ENCODE measurements at places on chromosomes 11 and 22.
A peak's percentile ranks its signal among the peaks of the same experiment; 100 is the strongest.

GRCh38 chr11:94882931-94883330, 90.4 kb downstream of the CWC15 start:
- no peak for DNase-seq

- DNase-seq = no peak
These were observed 23.2 kb downstream of the RTN4RL2 start for GRCh38 chr11:57483562-57483918.

DNA sequence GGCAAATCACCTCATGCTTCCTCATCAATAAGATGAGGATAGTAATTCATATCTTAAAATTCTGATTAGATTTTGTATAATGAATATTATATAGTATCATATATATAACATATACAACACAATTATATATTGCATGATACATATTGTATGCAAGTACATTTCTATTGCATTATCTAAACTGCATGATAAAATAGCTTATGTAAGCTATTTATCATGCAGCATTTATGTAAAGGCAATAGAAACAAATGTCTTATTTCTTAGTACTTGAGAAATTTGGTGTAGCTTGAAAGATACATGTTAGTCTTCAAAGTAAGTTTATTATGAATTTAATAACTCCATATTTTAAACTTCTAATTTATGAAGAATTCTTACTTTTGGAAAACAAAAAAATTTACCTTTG, 5.5 kb downstream of the LIN7C start:
- DNase-seq = no peak

GRCh38 chr11:44876194-44876723, 74.4 kb downstream of the TP53I11 start:
- DNase-seq = no peak

DNA sequence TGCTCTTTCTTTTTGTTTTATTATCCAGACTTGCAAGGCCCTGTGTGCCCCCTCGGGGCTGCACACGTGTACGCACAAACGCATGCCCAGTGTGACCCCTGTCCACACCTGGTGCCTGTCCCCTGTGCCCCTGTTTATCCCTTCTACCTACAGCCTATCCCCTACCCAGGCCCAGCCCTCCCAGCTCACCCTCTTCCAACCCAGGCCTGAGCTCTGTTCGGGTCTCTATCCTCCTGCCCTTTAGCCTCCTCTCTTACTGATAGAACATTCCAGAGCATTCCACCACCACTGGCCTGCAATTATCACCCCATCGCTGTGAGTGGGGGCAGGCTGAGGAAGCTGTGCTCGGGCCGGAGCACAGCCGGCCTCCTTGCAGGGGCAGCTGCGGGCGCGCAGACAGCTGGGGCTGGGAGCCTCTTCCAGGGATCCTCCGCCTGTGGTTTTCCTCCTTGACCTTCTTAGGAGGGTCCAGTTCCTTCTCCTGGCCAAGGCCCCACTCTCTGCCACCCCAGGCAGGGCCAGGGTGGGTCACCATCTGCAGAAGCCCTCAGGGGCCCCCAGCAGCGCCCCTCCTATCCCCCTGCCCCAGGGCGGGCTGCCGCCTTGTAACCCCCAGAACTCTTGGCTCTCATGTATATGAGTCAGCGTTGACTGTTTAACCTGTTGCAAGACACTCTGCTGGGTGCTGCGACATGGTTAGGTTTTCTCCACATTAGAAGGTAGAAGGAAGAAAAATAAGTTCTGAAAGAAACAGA, 41.8 kb upstream of the KCNQ1OT1 start:
- DNase-seq = no peak

GRCh38 chr11:120738516-120739046, 227.0 kb downstream of the GRIK4 start:
- DNase-seq = no peak

- no peak for DNase-seq
These were observed 9.0 kb upstream of the CCT8L2 start for GRCh38 chr22:16601437-16602223.

- no peak for DNase-seq
These were observed 25.3 kb downstream of the CEP295 start for GRCh38 chr11:93686812-93687211.

DNA sequence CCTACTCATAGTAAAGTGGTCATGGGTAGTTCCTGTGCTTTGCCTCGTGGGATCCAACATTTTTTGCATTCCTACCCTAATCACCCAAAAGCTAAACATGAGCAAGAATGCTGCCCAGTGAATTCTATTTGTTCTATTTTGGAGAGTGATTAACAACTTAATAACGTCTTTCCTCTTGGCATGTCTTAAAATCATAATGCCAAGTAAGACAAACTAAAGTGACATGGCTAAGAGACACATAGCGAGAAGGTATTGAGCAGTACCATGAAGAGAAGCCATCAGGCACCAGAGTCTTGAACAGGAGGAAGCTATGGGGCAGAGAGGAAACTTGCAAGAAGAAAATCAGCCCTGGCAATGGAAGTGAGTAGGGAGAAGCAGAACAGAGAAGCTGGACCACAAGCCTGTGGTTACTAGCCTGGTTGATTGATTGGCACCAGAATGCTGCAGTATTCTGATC, 32.0 kb downstream of the EXPH5 start:
- no peak for DNase-seq

DNA sequence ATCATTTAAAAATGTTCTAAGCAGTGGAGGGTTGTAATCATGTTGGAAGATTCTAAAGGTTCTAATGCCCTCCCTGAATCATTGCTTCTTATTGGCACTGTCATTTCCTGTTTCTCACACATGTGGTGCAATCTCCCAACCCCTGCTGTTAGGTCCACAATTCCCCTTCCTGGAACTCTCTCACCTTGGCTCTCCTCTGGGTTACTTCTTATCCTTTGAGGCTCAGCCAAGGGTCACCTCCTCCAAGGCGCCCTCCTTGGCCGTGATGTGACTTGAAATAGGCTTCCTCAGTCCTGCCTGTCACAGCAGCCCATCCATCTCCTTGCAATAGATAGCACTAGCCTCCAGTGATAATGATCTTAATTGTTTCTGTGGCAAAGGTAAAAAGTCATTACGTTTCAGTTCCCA, 149.8 kb downstream of the TTC17 start:
- no peak for DNase-seq

DNA sequence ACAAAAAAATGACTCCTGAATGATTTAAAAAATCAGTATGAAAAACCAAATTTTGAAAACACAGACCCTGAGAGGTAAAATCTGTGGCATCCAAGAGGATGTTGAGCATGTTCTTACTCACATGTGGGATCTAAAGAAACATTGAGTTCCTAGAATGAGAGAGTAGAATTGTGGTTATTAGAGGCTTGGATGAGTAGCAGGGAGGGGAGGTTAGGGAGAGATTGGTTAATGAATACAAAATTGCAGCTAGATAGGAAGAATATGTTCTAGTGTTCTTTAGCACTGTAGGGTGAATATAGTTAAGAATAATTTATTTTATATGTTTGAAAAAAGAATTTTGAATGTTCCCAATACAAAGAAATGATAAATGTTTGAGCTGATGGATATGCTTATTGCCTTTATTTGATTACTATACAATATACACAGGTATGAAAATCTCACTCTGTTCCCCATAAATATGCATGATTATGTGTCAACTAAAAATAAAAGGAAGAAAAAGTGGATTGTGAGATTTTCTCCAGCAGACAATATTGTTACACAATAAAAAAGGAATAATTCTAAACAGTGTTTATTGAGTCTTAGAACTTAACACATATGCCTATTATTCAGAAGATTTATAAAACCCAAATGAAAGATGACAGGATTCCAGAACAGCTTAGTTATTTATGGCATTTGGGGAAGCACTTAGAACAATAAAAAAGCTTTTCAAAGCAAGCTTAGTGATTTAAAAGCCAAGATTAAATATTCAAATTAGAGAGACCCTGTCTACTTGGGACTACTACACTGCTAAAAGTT, 28.7 kb downstream of the MS4A2 start:
- no peak for DNase-seq

DNA sequence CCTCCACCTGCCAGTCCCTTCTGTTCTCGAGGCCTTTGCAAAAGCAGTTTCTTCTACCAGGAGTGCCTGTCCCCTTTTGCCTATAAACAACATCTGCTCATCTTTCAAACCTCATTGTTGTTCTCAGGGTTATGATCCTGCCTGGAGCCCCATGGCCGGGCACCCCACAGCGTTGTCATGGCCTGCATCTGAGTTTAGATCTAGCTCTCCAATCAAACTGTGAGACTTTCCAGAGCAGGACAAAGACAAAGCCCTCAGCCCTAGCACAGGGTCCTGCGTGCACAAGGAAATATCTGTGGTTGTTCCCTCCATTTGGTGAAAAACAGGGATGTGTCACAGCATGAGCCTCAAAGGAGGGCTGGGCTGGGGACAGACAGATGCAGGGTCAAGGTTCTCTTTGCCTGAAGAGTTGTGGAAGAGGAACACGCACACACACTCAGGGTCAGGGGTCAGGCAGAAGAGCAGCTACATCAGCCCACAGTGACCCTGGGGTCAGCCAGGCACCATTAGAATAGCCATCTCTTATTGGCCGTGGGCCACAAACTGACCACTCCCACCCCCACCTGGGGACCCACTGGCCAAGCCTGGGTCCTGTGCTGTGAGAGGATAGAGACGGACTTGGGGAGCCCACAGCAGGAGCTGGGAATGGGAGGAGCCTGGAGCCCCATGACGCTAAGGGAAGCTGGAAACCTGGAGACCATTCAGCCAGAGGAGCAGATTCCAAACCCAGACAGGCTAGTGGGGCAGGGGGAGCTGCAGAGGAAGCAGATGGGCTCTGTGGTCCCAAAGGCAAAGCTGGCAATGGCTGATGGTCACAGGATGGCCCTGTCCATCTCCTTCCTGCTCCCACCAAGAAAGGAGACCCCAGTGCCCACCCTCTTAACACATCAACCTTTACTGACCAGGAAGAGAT, 99.4 kb downstream of the PDE2A start:
- DNase-seq = no peak

- DNase-seq = no peak
These were observed 57.2 kb upstream of the FAM181B start for GRCh38 chr11:82790723-82791484.

GRCh38 chr22:33272871-33273270, 214.7 kb upstream of the SYN3 start:
- DNase-seq = no peak

DNA sequence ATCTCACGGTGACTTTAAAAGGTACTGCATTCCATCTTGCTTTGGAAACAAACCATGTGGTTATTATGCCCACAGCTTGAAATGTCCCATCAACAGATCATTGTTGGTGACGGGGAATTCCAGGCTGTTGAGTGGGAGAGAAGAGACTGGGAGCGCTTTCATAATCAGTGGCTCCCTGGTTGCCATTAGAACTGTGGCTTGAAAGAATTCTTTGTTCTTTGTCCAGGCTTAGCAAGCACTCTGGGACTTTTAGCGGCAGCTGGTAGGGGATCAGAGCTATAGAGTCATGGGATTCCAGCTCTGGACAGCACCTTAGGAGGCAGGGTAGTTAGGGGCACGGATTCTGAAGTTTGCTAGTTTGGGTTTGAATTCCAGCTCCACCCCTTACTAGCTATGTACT, 22.0 kb downstream of the MMP20 start:
- no peak for DNase-seq

DNA sequence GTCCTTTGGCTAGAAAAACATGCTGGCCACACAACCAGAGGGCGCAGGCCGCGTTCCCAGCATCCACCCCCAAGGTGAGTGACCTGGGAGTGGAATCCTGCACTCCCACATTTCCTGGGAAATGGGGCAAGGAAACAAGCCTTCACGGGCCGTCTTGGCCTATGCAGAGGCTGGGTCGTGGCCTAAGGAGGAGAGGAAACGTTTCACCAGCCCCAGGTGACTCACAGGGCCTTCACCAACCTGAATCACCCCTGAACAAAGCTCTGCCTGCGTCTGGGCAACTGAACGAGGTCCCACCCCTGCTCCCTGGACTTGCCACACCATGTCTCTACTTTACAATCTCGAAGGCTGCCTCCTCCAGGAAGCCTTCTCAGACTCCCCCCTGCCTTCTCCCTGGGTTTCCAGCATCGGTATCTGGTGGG, 13.2 kb downstream of the MYH9 start:
- DNase-seq = peak; percentile 68

DNA sequence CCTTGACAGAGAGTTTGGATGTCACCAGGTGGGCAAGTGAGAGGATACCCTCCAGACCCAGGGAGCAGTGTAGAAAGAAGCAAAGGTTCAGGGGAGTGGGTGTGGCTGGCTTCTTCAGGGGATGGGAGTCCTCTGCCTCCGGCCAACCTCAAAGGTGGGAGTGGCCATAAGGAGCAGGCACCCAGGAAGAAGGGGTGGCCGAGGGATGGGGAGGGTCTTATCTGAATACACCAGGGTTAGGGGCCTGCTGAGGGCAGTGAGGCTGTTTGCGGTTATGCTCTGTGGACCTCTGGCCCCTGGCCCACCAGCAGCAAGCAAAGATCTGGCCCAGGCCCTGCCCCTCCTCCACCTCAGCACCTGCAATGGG, 6.2 kb downstream of the NFAM1 start:
- no peak for DNase-seq

- no peak for DNase-seq
These were observed 57.5 kb downstream of the ANO1 start for GRCh38 chr11:70135625-70136059.

- peak; percentile 72 for DNase-seq
These were observed 84.1 kb downstream of the PDE2A start for GRCh38 chr11:72589802-72590761.

DNA sequence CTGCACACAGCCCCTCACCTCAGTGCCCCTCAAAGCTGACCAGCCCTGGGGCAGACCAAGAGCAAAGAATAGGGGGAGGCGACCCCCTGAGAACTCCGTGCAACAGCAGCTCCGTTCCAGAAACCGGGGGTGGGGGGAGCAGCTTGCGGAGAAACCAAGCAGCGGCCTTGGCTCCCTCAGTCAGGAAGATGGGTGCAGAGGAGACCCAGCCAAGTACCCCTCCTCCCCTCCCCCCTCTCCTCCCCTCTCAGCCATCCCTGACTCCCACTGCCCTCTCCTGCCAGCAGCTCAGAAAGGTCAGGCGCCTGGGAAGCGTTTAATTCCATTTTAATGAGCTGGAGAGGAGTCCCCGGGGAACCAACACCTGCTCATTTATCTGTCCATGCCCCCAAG, 78.9 kb downstream of the PDE2A start:
- DNase-seq = no peak

GRCh38 chr11:79028225-79028624, 412.6 kb downstream of the TENM4 start:
- no peak for DNase-seq

DNA sequence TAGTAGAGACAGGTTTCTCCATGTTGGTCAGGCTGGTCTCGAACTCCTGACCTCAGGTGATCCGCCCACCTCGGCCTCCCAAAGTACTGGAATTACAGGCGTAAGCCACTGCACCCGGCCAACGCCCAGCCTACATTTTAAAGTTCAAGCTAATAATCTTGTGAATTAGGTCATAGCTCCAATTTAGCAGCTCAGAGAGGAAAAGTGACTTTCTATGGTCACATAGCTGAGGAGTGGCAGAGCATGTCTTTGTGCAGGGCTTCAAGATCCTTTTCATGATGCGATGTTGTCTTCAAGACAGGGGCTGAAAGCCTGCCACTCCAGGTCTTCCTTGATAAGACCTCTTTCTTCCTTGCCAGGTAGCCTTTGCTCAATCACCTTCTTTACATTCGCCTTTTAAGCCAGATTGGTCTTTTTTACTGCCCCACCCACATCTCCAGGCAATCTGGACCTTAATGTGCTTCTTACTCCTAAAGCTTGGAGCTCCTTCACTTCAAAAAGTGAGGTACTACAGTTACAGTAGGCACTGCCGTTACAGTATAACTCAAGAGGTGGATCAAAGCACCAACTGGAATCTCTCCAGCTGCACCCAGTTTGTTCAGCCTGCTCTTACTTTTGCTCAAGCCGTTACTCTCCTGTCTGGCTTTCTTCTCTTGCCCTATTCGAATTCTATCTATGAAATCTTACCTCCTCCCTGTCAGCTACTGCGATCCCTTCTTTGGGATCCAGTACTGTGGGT, 18.2 kb downstream of the YWHAH start:
- DNase-seq = no peak

All from activated CD8-positive, alpha-beta memory T cell treated with anti-CD3 and anti-CD28 coated beads, Interleukin-2, amount 10 ng/mL, durations not matched to agents 7 days and 5 days (primary cell).